ENCODE measurements at places on chromosomes 1 and 21. TPM values are rescaled to one million over a fixed set of nuclear protein-coding genes. Genes with fewer than 3 reads are reported as not detected.

GRCh38 chr1:174417921-174418320 lies 29.8 kb upstream of the GPR52 start:
- ATAC-seq, result no peak

- no peak for ATAC-seq
Measured at GRCh38 chr1:230237009-230237370, 170.0 kb downstream of the GALNT2 start.

DNA sequence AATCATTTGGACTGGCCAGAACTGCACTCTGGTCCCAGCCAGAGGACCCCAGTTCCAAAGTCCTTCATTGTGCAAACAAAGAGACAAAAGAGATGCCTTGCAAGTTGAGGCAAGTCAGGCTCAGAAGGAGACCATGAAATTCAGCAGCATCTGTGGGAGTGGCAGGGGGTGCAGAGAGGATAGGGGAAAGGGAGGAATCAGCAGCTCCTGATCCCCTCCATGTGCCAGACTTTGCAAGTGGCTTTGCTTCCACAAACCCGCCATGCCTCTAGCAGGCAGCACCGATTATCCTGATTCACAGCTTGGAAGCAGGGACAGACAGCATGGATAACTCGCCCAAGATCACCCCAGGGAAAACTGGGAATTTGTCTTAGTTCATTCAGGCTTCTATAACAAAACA lies 2.1 kb upstream of the CAPN9 start:
- ATAC-seq, result no peak

DNA sequence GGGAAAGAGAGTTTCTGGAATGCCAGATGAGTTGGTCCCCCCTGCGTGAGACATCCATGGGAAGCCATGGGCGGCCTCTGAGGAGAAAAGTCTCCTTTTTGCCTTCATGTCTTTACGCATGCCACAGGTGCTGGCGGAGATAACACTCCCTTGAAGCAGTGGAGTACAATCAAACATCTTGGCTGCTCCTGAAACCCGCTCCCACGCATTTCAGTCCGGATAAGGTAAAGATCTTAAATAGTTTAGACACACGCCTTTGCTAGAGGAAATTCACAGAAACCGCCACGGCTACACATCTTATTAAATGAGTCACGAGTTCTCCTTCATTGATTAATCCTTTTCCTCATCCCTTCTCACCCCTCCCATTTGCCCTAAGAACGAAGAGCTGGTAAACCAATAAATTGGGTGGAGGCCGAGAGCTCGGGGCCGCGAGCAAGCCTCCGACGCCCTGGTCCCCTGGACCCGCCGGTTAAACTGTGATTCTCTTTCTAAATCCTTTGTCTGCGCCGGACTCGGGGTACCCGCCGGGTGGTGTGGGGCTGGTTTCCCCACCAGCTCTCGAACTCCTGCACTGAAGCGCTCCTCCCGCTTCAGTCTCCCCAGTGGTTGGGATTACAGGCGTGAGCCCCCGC lies 6.6 kb upstream of the ZNF669 start:
- peak; percentile 73 for ATAC-seq

The PTCH2 gene
- 1.1 TPM for total RNA-seq

The TSPAN1 gene
- total RNA-seq, result not detected

The CHD5 gene
- 0.43 TPM for total RNA-seq

The RPE65 gene
- not detected for total RNA-seq

All from activated T-helper 17 cell treated with anti-CD3 and anti-CD28 coated beads, Interleukin-2, amount 50 U/mL, for 72 hours (primary cell).